Stimulated activated effector memory CD8-positive, alpha-beta T cell treated with anti-CD3 and anti-CD28 coated beads, Interleukin-12 subunit alpha, Interleukin-12 subunit beta, amount 100 ng/mL, for 72 hours (primary cell): ENCODE measurements at places on chromosomes 6 and 20.

DNA sequence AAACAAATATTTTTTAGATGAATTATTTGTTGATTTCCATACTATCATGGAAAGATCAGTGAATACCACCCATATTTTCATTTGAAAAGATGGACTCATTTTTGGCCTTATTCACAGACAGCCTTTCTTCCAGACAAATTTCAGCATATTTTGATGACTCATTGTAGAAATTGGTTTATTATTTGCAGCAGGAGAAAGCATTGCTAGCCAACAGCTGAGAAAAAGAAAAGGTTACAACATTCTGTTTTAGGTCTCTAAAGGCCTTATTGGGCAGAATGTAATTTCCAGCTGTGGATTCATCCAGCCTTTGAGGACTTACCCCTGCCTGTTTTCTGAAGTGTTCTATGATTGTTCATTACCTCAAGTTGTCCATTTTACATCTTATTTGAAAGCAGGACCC, 201.9 kb downstream of the PLCB4 start:
- DNase-seq = no peak

GRCh38 chr6:148457137-148457842, 114.7 kb downstream of the SASH1 start:
- no peak for DNase-seq

DNA sequence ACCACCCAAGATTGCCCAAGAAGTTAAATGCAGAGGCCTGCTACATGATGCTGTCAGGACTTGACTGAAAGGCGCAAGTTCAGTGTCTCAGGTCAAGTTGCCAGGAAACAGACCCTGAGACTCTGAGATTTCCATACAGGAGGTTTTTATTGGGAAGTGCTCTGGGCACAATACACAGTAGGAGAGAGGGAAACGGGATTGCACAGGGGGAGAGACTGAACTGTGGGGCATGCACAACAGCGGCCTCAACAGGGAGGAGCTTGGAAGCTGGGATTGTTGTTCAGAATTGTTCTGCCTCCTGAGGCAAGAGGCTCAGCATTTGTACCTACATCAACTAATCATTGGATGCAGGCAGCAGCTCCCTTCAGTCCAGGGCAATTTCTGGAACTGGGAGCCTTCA, 6.7 kb downstream of the STX11 start:
- DNase-seq = no peak

DNA sequence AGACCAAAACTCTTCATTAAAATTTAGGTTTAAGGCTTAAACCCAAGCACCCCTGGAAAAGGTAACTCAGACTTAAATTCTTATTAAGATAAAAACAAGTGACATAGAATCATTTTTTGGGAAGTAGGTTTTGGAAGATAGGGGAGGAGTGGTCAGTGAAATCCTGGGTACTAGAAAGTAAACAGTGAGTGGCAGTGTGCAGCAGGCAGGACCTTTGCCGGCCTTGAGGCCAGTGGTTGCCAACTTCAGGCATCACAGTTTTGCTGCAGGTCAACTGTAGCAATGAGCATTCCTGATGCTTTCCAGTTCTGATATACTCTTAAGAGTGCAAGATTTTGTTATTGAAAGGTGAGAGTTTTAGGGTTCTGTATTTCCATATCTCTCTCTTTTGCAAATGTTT, 69.3 kb upstream of the SUPT3H start:
- no peak for DNase-seq

GRCh38 chr6:89199579-89199978, 17.6 kb downstream of the GABRR1 start:
- DNase-seq = no peak

DNA sequence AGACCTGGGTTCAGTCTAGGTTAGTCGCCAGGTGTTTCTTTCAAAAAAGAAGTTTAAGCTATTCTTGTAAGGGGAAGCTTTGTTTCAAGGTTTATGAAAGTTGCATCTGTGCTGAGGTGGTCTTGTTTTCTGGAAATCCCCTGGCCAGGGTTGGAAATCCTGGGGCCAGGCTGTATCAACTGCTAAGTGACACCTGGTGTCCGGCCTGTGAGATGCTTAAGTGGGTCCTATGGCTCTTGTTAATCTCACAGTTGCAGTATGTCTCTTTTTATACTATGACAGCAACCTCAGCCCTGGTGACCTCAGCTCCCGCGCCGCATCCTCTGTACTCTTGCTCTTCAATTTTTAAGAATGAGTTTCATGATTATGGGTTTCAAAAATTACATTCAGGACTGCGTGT, 72.0 kb downstream of the CHMP4B start:
- DNase-seq = no peak

DNA sequence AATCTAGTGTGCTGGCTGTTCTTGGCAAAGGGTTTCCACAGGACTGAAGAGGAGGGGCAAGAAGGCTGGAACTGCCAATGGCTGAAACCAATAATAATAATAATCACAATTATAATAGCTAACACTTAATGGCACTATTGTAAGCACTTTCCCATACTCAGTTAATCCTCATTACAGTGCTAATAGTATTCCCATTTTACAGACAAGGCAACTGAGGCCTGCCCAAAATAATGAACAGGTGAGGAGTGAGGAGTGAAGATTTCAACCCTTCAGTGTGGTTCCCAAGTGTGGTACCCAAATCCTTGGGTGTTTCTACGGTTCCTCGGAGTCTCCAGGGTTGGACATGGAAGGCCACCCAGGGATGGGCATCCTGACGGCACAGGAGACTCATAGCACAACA, 69.9 kb downstream of the TRERF1 start:
- no peak for DNase-seq
